Stimulated activated CD8-positive, alpha-beta memory T cell treated with anti-CD3 and anti-CD28 coated beads, Interleukin-4, amount 100 ng/mL, for 48 hours (primary cell): ENCODE measurements at places on chromosomes 16 and 17.

- DNase-seq, result no peak
These were observed 28.9 kb downstream of the TNRC6A start for GRCh38 chr16:24758373-24758772.

GRCh38 chr16:57001026-57001679 lies 11.8 kb downstream of the NLRC5 start:
- no peak for DNase-seq

GRCh38 chr16:6964679-6965078 lies 368.0 kb upstream of the RBFOX1 start:
- no peak for DNase-seq

DNA sequence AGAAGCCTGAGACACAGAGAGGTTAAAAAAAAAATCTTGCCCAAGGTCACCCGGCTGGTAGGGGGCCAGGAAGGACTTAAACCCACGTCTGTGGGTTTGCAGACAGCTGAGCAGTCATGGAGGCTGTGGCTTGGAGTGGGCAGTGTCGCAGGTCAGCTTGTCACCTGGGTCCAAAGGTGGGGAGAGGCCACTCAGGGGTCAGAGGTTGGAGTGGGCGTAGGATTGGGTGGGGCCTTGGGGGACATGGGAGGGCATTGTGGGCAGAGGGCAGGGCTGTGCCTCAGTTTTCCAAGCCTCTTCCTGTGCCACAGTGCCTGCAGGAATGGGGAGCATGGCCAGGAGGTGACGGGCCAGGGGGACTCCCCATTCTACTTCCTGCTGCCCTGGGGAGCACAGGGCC lies 2.0 kb upstream of the NDRG4 start:
- no peak for DNase-seq
